ENCODE measurements at places on chromosomes 12 and 14.

DNA sequence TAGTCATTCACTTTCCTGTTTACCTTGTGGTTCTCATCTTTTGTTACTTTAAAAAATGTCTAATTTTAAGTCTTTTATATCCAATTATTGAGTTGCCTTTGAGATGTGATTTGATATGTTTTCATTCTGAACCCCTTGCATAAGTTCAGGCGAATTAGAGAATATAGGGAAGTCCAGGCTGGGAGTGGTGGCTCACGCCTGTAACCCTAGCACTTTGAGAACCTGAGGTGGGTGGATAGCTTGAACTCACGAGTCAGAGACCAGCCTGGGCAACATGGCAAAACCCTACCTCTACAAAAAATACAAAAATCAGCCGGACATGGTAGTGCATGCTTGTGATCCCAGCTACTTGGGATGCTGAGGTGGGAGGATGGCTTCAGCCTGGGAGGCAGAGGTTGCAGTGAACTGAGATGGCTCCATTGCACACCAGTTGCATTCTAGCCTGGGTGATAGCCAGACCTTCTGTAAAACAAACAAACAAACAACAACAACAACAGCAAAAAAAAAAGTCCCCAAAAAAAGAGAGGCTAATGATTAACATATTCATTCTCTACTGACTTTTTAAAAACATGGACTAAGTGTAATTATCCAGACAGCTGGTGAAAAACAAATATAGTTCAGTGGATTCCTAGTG is 451.1 kb upstream of the RGS6 start:
- no peak for DNase-seq

DNA sequence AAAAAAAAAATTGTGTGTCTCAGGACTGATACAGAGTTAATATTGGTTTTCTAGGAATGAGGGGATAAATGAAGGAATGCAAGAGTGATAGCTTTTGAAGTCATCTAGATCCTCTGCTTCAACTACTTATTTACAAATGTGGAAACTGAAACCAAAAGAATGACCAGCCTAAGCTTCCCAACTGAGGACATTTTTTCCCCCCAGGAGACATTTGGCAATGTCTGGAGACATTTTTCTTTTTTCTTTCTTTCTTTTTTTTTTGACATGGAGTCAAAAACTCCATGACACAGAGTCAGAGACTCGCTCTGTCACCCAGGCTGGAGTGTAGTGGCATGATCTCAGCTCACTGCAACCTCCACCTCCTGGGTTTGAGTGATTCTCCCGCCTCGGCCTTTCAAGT is 15.3 kb downstream of the DLK1 start:
- no peak for DNase-seq

DNA sequence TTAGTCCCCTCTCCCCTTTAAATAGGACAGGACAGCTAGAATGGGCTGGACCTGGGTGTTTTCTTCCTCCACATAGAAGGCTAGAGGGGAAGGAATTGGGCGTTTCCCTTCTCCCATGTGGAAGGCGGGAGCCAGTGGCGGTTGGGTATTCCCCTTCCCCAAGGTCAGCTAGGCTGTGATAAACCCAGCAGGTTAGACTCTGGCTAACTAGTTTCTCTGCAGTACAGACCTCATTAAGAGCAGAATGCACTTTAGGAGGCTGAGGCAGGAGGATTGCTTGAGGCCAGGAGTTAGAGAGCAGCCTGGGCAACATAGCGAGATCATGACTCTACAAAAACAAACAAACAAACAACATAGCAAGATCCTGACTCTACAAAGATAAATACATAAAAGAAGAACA is 92.6 kb downstream of the BEGAIN start:
- no peak for DNase-seq

DNA sequence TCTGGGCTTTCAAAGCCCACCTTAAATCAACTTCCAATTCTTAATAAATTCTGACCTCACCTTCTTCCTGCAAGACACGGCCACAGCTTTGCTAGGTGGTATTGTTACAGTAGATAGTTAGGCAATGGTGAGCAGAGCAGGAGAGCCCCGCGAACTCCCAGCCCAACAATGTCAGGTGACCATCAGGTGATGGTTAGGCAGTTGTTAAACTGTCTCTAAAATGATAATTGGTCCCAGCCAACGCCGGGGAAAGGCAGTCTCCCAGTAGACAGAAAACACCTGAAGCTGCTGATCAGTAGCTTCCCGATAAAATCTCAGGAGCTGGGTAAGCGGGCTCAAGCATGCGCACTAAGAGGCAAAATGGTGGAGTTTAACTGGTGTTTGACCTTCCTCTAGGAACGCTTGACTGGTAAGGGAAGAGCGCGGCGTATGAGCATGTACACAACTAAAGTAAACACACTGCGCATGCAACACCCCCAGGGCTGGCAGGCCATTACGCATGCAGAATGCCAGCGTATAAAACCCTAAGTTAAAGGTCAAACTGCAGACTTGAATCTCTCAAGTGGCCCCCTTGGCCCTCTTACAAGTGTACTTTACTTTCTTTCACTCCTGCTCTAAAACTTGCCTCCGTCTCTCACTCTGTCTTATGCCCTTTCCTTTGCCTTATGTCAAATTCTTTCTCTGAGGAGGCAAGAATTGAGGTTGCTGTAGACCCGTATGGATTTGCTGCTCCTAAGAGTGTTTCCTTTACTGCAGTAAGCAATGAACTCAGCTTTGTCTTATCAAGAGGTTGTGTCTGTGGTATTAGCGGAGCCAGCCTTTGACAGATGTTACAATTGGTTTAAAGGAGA is 113.5 kb downstream of the C12orf75 start:
- DNase-seq: no peak

DNA sequence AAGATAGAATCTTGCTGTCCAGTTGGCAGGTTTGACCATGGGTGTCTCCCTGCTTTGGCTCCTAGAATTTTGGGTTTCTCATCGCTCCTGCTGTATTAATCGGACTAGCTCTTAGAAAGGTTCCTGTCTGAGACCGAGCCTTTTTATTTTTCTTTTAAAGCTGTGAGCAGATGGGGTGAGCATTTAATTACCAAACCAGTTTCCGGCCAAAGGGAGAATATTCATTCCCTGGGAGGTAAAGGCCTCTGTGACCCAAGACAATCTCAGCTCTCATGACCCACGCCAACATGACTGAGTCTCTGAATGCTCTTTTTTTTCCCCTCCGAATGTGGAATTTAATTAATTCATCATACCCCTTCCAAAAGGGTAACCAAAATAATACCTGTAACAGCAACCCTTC is 464.7 kb upstream of the TMEM132C start:
- no peak for DNase-seq

- no peak for DNase-seq
Measured at GRCh38 chr14:79279645-79280597, 931.4 kb downstream of the DIO2 start.

DNA sequence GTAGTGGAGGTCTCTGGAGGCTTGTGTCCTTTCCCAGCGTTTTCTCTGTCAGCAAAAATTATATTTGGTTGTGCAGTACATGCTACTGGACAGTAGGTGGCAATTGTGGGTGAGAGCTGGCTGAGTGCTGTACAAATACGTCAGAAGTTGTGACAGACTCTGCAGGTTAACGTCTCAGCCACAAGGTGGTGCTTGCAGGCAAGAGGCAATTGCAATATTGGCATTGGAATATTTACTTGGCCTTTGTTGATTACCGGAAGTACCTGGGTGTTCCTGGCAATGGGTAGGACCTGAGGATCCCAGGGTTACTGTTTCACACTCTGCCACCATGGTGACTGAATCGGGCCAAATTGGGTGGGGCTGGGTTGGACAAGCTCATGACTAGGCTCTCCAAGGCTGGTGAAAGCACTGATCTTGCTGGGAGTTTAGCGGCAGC is 333.9 kb upstream of the LMO3 start:
- no peak for DNase-seq

- DNase-seq: no peak
Measured at GRCh38 chr14:66939409-66939808, 249.8 kb upstream of the GARIN2 start.

DNA sequence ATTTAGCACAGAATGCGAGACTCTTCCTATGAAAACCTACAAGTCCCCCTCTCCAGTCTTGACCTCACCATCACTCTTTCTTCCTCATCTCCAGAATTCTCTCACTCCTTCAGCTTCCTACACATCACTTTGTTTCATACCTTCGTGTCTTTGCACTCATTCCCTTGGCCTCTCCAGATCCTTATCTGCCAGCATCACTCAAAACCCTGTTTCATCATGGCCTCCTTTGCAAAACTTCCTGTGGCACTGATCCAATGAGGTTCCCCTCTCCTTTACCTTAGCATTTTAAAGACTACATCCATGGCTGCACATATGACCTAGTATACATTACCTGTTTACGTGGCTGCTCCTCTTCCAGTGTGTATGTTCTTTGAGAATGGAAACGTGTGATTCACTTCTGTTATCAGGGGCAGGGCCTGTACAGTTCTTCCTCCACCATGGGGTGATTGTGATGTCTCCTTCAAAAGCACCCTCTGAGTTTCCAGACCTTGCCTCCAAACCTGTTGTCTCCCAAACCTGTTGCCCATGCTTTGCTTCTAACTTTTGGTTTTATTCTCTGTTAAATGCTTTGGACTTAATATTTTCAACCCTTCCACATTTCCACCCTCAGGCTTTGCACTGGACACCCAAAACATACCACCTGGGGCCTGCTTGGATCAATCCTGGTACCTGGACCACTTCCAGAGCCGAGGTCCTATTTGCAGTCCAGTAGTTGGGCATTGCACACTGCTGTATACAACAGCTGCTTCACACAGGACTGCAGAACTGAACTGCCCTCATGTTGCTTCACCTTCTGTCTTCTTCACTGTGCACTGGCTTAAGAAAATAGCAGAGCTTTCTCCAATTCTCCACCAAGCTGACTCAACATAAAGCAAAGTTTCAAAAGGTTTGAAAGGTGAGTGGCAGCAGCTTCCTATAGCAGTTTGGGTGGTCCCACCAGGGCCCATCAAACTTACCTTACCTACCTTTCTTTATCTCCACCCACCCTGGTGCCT is 131.7 kb downstream of the LLPH start:
- no peak for DNase-seq

DNA sequence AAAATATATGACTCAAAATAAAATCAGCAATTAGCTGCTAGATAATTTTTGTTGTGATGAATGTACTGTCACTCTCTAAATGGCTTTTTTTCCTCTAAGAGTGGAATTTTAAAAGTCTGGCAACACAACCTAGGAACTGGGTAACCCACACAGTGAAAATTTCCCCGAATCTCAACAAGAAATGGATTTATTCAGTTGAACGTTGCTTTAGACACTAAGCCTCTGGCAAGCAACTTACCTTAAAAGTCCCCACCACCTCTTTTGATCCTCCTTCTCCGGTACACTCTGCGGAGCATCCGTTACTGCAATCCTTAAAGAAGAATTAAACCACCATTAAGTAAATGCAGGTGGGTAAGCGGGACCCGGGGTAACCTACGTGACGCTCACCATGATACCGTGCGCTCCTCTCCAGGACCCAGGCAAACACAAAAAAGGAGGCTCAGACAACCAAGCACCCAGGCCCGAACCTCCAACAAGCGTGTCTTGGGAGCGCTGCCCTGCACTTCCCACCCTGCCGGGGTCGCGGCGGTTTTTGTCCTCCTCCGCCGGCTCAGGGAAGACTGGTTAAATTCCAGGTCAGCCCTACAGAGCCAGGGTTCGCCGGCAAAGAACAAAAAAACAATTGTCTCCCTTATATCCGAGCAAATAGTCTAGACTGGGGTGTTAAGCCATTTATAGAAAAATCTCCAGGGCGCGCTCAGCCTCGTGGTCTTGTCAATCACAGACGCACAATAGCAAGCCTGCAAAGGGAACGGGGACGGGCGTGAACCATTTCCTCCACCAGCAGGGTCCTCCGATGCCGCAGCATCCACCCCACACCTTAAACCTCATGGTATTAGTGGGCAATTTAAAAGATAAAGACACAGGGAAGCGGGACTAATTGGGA is 47.1 kb downstream of the BCAT1 start:
- DNase-seq: no peak

DNA sequence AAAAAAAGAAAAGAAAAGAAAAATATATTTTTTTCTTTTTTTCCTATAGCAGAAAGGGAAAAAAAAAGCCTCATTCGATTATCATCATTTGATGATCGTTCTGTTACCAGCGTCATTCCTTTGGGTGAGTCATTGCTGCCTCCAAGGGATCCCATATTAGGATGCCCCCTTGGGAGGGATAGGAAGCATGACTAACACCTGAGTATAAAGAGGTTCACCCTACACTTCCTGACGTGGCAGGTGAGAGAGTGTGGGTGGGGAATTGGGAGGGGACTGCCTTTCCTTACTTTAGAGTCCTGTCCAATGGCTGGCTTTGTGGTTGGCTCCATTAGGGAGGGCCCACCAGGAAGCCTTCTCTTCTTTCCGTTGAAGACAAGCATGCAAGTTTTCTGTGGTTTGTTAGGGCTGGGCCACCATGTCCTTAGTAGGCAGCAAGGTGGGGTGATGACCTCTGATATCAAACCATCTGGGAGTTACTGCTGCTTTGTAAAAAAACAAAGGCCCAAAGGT is 56.1 kb upstream of the FUT8 start:
- no peak for DNase-seq

GRCh38 chr12:76366163-76366562 is 17.9 kb upstream of the BBS10 start:
- no peak for DNase-seq

GRCh38 chr12:41264281-41264680 is 76.2 kb downstream of the PDZRN4 start:
- DNase-seq: no peak

- no peak for DNase-seq
Measured at GRCh38 chr12:39393179-39393578, 49.7 kb downstream of the KIF21A start.

GRCh38 chr14:60695327-60695726 is 28.8 kb downstream of the SIX4 start:
- no peak for DNase-seq

- DNase-seq: no peak
Measured at GRCh38 chr14:61751475-61751989, 10.7 kb upstream of the SNAPC1 start.

Measured in stimulated activated CD4-positive, alpha-beta T cell treated with anti-CD3 and anti-CD28 coated beads, Interleukin-1b, Interleukin-23, amount 100 ng/mL, for 24 hours (primary cell).